ENCODE measurements at places on chromosomes 3 and 15.

DNA sequence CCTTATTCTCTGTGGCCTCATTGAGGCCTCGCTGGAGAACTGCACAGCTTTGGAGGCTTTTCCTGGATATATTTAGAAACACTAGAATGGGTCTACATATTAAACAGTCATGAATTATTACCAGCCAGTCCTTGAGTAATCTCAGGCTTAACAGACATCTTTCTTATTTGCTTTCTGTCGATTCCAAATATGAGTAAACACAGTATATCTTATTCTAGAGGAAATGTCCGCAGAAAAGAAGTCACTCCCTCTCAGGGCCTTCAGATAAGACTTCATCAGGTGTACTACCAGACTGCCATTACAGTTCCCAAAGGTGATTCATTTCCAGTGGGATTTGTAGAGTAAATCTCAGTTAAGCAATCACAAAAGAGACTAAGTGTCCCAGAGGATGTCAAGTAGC is 310.7 kb downstream of the RBMS3 start:
- no peak for DNase-seq

GRCh38 chr3:195550723-195551122 is 7.6 kb upstream of the PPP1R2 start:
- DNase-seq, result peak; percentile 23

- DNase-seq, result no peak
Measured at GRCh38 chr3:131775650-131776049, 259.2 kb downstream of the CPNE4 start.

GRCh38 chr15:68774521-68775235 is 46.0 kb downstream of the ANP32A start:
- peak; percentile 34 for DNase-seq

DNA sequence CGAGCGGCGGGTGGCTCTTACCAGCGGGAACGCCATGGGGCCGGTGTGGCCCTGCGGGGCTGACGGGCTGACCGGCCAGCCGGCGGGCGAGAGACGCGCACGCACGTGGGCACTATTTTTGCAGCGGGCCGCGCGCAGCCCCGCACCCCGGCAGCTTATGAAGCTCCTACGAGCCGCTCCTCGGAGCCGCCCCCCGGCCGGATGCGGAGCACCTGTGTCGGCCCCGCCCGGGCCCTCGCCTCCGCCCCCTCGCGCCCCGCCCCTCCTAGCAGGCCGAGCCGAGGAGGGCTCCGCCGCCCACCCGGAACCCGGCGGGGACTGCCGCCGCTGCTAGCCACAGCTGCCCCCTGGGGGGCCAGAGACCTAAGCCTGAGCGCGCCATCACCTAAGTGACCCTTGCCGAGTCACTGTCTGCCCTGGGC is 683 bp upstream of the CPEB1 start:
- DNase-seq, result no peak

DNA sequence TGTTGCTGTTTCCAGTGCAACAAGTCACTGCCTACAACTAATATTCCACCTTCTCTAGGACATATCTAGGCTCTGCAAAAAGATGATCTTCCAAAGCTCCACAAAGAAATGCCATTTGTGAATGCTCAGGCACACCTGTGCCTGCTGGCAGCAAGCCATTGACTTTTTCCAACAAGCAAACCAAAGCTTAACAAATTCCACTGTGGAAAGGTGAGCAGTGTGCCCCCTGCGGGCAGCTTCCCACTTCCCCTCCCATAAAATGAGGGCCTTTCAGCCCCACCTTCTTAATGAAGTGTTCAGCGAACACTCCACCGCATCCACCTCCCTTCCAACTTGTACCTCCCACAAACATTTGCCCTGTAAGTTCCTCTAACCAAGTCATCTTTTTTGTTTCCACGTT is 157.5 kb upstream of the SLC24A5 start:
- no peak for DNase-seq

DNA sequence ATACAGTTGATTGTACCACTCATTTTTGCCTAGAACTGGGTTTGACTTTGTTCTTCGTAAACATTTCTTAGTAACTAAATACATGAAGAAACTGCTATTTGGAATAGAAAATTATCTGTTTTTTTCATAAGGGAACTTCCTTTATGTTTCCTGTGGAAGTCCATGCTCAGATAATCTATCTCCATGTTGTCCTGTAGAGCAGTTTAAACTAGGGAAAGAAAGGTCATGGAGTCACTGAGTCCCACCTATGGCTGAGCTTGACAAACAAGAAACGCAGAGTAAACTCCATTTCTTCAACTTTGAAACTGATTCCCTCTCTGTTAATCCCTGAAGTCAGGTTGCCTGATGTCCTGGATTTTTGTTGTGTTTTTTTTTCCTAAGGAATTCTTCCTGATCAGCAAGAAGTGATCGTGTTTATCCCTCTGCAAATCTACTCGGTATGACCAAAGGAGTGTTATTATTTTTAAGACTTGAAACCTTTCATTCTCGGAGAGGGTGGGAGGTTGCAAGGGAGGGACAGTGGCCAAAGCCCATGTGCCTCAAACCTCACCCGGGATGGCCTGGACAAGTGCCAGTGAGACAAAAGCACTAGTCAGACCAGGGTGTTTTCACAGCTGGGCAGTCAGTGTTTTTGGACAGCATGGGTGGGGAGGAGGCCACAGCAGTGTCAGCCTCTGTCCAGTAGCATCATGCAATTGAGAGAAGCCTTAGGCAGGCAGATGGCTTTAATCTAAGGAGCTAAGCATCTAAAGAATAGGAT is 129.8 kb upstream of the PHLDB2 start:
- DNase-seq, result peak; percentile 27

- DNase-seq, result no peak
Measured at GRCh38 chr3:178100908-178101307, 435.3 kb upstream of the KCNMB2 start.

DNA sequence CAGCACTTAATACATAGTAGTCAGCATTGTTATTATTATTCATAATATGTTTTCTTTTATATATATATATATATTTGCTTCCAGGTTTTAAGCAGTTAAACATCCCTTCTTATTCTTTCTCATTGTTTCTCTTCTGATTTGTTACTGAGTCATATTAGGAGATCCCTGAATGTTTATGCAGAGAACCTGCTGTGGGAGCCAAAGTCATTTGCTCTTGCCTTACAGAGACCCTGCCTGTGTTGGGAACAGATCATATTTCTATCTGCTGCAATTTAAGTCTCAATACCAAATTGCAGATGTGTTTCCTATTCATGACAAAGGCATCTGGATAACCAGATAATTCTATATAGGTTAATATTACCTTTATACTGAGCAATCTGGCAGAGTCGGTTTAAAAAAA is 323.0 kb upstream of the UMPS start:
- DNase-seq, result no peak

- no peak for DNase-seq
Measured at GRCh38 chr3:120161902-120162301, 67.7 kb upstream of the GSK3B start.

DNA sequence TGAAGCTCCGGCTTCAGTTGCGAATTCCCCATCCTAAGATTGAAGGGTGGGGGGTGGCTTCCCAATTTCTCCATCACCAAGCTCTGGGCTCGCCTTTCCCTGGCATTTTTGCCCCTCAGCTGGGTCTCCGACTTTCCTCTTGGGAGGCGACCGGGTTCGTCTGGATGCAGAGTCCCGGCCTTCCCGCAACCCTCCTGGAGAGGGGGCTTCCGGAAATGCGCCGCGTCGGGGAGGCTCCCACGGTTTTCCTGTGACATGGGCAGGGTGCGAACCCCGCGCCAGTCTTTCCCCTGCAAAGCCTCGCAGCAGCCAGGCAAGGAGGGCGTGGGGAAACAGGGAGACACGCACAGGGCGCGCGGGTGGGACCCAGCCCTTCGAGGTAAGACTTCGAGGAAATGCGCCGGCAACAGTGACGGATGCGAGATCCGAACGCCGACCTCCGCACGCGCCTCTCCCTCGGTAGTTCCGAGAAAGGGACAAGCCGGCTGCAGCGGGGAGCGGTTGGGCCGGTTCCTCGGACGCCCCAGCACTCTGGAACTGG is 466 bp upstream of the HCN4 start:
- no peak for DNase-seq

- DNase-seq, result no peak
Measured at GRCh38 chr15:77851691-77852090, 219.0 kb upstream of the LINGO1 start.

- no peak for DNase-seq
Measured at GRCh38 chr3:17360991-17361390, 381.4 kb downstream of the TBC1D5 start.

DNA sequence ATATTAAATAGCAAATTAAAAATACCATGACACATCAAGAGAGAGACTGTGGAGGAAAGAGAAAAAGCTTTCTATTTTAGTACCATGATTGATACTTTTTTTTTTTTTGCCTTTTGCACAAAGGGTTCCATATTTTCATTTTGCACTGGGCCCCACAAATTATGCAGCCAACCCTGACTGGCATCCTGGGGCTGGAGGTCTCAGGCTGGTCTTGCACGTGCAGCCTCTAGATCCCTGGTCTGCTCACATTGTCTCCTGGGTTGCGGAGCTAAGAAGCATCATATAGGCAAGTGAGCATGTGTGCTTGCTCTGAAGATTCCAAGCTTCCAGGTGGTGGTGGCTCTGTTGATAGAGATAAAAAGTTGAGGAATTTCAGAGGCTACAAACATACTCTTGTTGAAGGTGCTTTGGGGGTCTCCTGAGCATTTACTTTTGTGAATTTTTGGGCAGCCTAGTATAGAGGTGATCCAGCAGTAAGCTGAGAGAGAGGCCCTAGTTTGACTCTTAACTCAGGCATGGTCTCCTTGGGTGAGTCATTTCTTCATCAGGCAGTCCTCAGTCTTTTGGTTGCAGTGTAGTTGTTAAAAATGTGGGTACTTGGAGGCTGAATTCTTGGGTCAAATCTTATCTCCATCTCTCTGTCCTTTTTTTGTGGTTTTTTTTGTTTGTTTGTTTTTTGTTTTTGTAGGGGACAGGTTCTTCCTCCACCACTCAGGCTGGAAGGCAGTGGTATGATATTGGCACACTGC is 31.3 kb downstream of the SMAD3 start:
- DNase-seq, result no peak

DNA sequence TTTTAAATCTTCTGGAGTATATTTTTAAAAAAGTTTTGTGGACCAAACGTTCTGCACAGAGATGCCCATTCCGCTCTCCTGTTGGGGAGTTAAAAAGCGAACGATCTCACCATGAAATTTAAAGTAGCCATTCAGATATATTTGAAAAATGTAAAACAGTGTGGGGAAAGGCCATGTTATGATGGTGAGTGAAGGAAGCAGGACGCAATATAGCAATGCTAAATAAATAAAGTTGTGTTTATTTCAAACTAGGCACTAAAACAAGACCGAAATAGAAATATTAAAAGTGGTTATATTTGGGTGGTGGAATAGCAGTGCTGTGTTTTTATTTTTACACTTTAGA is 327 bp upstream of the CCDC13 start:
- DNase-seq, result no peak

DNA sequence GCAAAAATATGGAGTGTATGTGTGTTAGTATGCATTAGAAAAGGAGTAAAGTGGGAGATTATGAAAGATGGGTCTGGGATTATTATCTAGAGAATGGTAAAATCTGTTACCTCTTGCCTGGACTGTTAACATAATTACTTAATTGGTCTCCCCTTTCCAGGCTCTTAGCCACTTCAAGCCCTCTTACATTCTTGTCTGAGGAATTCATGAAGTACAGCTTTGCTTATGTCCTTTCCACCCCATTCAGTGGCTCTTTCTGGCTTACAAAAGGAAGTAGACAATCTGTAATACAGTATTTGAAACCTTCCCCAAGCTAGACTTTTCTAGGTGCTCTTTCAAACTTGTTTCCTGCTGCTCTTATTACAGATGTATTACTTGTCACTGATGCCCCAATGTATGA is 129.8 kb downstream of the MBNL1 start:
- no peak for DNase-seq

GRCh38 chr15:74315626-74316025 is 51.8 kb downstream of the CYP11A1 start:
- DNase-seq, result no peak

All from mucosa of gallbladder (tissue), 1 donor.